ENCODE measurements at places on chromosomes 6 and 20.

DNA sequence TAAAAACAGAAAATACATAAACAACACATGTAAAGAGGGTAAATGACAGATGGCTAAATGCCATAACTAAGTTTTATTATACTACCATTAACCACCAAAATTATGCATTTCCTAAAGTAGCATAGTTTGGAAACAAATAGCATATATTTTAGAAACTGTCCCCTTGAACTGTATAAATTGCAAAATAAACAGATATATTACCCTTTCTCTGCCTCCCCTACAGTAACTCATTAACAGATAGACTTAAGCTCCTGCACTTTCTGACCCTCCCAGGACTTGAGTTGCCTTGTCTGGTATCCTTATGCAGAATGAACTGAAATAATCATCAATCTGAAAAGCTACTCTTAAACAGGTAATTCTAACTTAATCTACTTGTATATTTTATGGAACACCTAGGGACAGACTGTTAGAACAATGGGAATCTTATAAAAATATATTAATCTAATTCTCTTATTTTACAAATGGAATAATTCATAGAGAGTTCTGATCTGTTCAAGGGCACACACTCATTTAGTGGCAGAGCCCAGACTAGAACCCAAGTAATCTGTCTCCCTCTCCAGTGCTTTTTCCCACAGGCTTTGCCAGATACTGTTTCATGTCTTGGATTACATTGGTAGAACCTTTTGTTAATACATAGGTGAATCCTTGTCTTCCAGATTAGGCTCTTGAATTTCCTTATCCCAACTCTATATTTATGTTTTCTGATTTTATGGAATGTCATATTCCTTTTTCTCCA, 50.6 kb upstream of the LOC128125822 start:
- H3K4me3 ChIP-seq: no peak overlapping the region
- no peak overlapping the region for H3K27ac ChIP-seq
- no peak for DNase-seq
- no peaks in the 10 kb centered on the region for H3K4me1 ChIP-seq
- H3K27me3 ChIP-seq: no peaks in the 10 kb centered on the region

DNA sequence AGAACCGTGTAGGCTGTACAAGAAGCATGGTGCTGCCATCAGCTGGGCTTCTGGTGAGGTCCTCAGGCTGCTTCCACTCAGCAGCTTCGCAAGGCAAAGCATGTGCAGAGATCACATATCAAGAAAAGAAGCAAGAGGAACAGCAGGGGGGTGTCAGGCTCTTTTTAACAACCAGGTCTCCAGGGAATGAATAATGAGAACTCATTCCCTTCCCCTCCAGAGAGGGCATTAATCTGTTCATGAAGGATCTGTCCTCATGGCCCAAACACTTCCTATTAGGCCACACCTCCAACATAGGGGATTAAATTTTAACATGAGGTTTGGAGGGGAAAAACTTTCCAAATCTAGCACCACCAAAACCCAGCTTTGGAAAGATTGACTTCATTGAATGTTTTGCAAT, 20.0 kb downstream of the GINM1 start:
- DNase-seq: no peak
- H3K27me3 ChIP-seq: no peaks in the 10 kb centered on the region
- no peak overlapping the region for H3K4me3 ChIP-seq
- no peaks in the 10 kb centered on the region for H3K4me1 ChIP-seq
- no peak overlapping the region for H3K27ac ChIP-seq

- H3K27ac ChIP-seq: no peak overlapping the region
- H3K4me3 ChIP-seq: no peak overlapping the region
- no peaks in the 10 kb centered on the region for H3K36me3 ChIP-seq
- H3K4me1 ChIP-seq: no peaks in the 10 kb centered on the region
Measured at GRCh38 chr6:11023032-11023431, 21.1 kb downstream of the ELOVL2 start.

DNA sequence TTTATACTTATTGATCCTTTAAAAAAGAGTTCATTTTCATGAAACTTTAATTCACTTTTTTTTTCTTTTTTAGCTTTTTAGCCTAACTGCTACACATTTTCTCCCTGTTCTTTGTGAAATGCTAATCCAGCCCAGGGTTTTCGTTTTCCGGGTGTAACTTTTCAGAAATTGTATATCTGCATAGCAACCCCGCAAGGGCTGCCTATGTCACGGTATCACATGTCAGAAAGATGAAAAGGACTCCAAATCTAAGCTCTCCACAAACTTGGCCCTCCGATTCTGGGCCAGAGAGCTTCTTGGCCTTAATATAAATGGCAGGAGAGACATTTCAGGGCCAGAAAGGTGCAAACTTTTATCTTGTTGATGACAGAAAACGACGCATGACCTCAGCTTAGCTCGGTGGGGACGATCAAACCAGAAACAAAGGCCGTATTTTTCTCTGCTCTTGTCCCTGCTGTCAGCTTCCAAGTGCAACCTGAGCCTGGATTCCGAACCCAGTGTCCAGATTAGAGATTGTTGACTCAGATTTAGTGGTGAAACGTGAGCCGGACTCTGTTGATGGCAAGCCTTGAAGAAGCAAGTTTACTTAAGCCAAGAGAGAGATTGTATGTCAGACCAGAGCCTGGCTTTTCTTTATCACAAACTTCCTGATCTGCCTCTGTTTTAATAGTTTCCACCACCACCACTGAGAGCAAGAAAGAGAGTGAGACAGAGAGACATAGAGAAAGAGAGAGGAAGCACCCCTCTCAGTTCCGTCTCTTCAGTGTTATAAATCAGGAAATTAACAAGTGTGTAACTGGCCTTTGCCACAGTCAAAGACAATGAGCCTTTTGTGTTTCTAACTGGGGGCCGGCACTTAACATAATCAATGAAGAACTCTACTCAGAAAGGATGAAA, 157.8 kb downstream of the SCML4 start:
- H3K4me3 ChIP-seq: no peak overlapping the region
- no peaks in the 10 kb centered on the region for H3K4me1 ChIP-seq
- H3K36me3 ChIP-seq: no peaks in the 10 kb centered on the region
- H3K27me3 ChIP-seq: no peaks in the 10 kb centered on the region
- H3K27ac ChIP-seq: no peak overlapping the region
- DNase-seq: no peak

DNA sequence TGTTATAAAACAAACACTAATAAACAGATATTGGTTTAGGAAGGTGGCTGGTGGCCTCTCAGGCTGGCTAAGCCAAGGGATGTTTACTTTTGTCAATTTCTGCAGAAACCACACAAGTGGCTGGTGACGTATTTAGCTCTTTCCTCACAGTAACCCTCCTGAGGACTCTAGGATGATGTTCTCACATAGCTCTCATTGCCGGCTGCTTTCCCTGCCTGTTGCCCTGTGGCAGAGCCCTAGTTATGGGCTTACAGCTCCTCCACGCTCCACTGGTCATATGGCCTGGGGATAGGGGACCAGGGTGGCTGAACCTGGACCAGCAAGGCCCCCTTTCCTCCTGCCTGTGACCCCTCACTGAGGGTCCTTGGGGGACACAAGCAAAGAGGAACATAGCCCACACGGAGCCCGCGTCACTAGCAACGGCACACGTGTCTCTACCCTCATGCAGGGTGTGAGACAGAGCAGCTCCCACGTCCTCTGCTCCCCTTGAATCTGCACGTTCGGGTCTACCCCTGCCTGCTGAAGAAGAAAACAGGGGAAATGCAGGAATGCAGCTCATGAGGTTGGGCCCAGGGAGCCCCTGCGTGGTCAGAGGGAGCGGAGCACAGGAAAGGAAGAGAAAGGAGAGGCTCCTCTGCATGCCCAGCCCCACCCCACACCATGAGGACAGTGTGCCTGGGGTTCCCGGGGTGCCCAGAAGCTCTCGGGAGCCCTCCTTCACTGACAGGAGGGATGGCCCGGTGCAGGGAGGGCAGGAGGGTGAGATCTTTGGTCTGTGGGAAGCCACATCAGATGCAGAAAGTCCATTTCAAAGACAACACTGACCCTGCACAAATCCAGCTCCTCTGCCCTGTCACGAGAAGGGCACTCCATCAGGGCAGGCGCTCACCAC, 13.9 kb downstream of the RAMACL start:
- DNase-seq: no peak
- H3K27me3 ChIP-seq: no peaks in the 10 kb centered on the region
- no peak overlapping the region for H3K27ac ChIP-seq
- no peak overlapping the region for H3K4me3 ChIP-seq
- no peaks in the 10 kb centered on the region for H3K36me3 ChIP-seq
- H3K4me1 ChIP-seq: no peaks in the 10 kb centered on the region

- H3K4me3 ChIP-seq: no peak overlapping the region
- no peak for DNase-seq
- H3K27me3 ChIP-seq: no peaks in the 10 kb centered on the region
- no peaks in the 10 kb centered on the region for H3K36me3 ChIP-seq
- peaks cover 6% of the 10 kb centered on the region for H3K4me1 ChIP-seq
- H3K27ac ChIP-seq: no peak overlapping the region
Measured at GRCh38 chr6:31083742-31084354, 28.5 kb downstream of the C6orf15 start.

DNA sequence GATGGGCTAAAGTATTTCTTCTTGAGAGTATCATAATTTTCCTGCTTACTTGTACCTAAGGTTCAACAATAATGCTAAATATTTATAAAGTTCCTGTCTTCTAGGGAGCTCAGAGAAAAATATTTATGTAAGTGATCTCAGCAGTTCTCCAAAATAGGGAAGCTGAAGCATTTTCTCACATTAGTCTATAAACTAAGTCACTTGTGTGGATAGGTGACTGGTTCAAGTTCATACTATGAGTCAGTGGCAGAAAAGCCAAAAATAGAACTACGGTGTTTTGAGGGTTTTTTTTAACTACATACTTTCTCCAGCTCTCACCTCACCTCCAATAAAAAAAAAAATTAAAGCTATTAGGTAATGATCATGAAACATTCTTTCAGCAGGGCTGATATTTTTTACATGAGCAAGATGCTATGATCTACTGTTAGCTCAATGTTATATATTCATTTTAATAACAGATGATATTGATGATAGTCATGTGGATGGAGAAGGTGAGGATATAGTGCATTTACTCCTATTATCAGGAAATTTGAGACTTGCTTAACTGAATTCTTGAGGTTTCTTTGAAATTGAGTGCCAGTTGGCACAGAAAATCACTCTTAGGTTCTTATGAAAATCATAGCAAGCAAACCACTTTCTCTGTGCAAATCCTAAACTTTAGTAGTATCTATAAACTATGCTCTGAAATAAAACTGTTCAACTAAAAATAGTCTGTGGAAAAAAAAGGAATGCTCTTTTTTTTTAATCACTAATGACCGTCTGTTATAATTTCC, 4.1 kb upstream of the MOXD1 start:
- H3K27me3 ChIP-seq: no peaks in the 10 kb centered on the region
- no peaks in the 10 kb centered on the region for H3K36me3 ChIP-seq
- no peaks in the 10 kb centered on the region for H3K4me1 ChIP-seq
- DNase-seq: no peak
- H3K27ac ChIP-seq: no peak overlapping the region
- H3K4me3 ChIP-seq: no peak overlapping the region

DNA sequence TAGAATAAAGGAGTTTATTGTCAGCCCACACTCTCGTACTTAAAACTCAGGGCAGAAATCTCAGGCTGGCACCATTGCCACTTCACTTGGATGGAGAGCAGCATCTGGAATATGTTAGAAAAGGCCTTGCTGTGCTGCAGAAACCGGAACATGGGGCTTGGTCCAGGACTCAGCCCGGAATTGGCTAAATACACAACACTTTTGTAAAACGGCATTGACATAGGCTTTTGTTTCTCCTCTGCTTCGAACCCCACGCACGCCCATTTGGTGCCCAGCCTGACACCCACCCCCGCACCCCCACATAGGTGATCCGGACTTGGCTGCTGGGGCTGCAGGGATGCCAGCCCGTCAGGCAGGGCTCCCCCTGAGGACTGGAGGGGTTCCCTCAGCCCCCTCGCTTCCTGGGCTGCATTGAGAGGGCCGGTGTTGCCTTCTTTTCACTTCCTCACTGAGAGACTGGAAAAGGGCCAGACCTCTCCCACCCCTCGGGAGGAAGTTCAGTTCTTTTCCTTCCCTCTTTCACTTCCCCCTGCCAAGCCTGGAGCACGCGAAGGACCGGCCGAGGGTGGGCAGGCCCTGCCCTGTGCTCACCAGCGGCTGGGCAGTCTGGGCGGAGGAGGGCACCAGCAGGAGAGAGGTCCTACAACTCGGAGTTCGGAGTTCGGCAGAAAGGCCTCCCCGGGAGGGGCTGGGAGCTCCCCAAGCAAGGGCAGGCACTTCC, 17.9 kb upstream of the CST3 start:
- DNase-seq: no peak
- peak overlapping the region; percentile 62 for H3K27ac ChIP-seq
- H3K27me3 ChIP-seq: no peaks in the 10 kb centered on the region
- H3K4me3 ChIP-seq: peak overlapping the region; percentile 36
- H3K36me3 ChIP-seq: no peaks in the 10 kb centered on the region

DNA sequence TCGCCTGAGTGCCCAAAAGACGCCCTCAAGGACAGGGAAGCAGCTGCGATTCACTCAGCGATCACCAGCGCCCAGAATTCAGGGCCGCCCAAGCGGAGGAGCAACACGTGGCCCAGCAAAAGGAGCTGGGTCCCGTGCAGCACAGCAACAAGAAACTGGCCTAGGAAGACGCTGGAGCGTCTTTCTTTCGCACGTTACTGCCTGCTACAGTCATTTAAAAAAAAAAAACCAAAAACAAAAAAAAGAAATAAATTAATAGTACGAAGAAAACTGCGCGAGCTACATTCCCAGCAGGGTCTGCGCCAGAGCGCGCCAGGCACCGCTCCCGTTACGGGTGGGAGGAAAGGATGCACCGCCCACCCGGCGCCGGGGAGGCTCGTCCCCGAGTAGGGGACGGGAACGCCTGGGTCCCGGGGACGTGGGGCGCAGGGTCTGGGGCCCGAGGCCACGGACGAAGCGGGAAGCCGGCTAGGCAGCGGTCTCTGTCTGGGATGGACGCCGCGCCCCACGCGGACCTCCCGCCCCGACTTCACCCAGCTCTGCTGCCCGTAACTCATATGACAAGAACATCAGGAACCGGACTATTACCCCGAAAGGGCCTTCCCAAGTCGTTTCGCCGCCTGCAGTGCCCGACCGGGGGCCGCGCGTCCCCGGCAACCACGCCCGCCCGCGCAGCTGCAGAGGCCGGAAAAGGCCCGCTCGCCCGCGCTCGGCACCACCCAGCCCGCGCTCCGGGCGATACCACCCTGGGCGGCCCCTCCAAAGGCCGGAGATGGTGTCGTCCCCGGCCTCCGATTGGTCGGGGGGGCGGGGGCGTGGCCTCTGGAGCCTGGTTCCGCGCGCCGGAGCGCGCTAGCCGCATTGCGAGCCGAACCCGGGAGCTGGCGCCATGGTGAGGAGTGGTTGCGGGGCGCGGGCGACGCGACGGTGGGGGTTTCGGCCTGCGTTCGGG, at the start of gene NOP56:
TSS of gene NOP56 (plus strand) at position 861 of the 952 bp plus-strand sequence. CDS start at position 890, 29 bp downstream.
- peak within 1 kb of the TSS; percentile 92 for H3K27ac ChIP-seq
- peaks cover 8% of the 10 kb centered on the region for H3K4me1 ChIP-seq
- no peaks in the 10 kb centered on the region for H3K27me3 ChIP-seq
- H3K36me3 ChIP-seq: peaks cover 29% of the 10 kb centered on the region
